NT2/D1 (cell line): ENCODE measurements at places on chromosomes 13 and 19.

DNA sequence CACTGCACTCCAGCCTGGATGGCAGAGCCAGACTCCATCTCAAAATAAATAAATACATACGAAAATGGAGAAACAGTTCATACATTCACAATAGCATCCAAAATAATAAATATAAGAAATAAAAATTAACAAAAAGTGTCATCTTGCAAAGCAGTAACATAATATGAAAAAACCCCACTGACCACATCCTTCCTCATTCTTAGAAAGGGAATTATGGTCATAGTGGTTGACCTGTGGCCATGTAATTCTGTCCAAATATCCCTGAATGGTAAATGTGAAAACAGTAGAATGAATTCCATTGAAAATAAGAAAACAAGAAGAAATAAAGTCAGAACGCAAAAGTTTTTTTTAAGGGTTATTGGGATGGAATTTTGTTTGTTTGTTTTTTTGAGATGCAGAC is 7.0 kb upstream of the CDC42EP5 start:
- DNase-seq = no peak

- no peak for DNase-seq
Observed at GRCh38 chr19:38891771-38892170, 7.6 kb downstream of the SIRT2 start.

DNA sequence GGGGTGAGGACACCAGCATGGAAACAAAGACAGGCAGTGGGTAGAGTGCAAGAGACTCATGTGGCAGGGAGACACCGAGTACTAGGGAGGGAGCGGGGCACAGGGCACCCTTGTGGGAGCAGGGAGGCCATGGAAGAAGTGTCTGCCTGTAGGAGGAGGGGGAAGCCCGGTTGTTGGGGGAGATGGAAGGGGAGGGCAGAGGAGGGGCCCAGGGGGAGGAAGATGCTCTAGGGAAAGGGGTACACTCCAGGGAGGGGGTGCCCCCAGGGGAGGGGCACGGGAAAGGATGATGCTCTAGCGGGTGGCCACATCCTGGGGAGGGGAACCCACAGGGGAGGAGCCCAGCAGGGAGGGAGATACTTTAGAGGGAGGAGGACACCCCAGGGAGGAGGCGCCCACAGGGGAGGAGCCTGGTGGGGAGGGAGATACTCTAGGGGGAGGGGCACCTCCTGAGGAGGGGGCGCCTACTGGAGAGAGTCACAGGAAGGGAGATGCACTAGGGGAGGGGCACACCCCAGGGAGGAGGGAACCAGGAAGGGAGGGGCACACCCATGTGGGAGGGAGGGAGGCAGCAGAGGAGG is 24.9 kb downstream of the CPAMD8 start:
- no peak for DNase-seq

- DNase-seq = no peak
Observed at GRCh38 chr13:72005455-72005854, 138.5 kb upstream of the DACH1 start.

GRCh38 chr19:55579766-55580621 is 654 bp downstream of the ZNF579 start:
- DNase-seq = no peak

- DNase-seq = peak; percentile 50
Observed at GRCh38 chr19:6674868-6675305, 4.9 kb upstream of the TNFSF14 start.

- no peak for DNase-seq
Observed at GRCh38 chr13:88601949-88602348, 930.8 kb downstream of the SLITRK5 start.

- DNase-seq = no peak
Observed at GRCh38 chr19:6450166-6450565, 9.4 kb downstream of the SLC25A23 start.

DNA sequence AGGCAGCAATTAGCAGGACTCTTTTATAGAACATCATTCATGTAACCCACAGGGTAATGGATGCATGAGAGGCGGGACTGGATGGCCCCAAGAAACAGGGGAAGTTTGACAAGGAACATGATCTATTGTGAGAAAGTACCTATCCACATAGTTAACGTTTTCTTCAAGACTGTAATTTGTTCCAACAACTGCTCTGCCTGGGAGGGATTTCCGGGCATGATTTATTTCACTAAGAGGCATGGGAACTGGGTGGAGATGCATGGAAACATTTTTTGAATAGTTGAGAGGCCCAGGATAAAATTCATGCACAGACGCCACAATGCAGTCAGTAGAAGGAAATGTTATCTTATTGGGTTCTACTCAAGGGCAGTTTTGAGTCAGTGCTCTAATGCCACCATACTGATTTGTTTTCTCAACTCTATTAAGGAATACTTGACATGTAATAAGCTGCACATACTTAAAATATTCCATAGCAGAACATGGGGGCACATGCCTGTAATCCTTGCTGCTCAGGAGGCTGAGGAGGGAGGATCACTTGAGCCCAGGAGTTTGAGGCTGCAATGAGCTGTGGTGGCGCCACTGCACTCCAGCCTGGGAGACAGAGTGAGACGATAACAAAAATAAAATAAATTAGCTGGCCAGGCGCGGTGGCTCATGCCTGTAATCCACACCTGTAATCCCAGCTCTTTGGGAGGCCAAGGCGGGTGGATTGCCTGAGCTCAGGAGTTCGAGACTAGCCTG is 9.9 kb upstream of the ATG4D start:
- no peak for DNase-seq

DNA sequence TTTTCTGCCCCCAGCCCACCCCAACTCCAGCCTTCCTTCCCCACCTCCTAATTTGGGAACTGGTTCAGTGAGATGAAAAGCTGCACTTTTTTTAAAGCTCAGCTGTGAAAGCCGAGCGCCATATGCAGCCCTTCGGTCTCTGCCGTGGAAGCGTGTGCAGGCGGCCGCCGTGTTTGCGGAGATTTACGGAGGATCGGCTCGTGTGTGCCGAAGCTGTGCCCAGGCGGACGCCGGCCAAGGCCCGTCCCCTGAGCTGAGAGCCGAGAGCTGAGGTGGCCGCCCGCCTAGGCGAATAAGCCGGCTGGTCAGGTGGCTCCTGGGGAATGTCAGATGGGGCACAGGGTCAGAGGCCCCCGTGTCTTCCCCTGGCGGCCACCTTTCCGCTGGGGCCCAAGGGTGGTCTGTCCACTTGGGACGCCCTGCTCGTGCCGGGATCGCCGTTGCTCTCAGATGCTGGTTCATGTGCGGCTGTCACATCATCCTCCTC is 78.7 kb downstream of the ZNF536 start:
- DNase-seq = no peak

DNA sequence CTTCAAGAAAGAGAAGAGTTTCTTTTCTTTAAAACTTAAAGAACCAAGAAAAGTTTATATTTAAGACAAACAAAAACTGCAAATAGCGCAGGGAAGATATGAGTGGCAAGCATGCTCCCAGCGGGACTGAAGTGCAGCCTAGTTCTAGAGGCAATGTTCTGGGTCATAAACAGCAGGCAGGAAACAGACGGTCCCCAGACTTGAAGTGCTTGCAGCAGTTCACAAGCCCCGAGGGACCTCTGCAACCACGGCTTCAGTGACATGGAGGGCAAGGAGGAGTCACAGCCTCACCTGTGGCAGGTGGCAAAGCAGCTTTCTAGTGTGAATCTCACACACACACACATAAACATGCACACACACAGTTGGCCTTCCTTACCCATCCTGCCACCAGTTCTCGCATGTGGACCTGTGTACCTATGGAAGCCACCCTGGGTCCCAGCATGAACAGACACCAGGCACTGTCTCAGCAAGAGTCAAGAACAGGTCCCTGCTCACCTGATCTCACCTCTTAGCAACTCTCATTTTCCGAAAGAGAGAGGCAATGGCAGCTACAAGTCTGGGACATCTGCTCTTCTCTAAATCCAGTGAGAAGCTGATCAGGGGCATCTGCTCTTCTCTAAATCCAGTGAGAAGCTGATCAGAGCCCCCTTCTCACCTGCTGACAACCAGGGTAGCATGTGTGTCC is 162.0 kb downstream of the EFNB2 start:
- DNase-seq = no peak

- DNase-seq = no peak
Observed at GRCh38 chr19:15245370-15246197, 13.3 kb upstream of the EPHX3 start.

DNA sequence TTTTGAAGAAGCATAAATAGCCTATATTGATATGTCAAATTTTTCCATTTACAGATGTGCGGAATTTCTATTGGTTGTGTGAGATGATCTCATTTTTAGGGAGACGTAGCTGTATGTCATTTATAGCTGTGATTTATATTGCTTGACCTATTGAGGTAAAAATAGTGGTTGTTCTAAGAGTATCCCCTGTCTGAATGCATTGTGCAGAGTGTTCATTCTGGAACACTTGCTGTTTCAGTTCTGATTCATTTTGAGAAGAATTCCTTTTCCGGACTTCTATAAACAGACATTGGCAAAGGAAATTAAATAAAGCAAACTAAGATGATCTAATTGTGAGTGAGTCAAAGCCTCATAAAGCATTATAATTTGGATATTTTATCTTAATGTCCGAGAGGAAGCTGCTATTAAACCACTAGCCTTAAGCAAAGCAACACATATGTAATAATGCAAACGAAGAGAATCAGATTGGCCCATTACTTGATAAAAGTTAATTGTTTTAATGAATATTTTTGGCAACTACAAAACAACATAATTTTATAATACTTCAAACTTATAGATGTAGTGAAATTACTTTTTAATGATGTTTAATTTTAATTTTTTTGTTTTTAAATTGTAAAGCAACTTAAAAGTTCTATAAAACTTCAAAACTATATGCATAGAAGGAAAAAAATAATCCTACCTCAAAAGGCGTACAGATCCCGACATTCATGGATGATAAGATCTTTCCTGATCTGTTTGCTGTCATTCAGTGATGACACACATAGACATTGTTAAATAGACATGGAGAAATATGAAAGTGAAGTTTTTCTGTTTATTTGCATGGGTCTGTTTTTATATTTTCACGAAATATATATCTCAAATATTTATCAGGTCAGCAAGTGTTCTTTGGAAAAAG is 942.6 kb upstream of the SLC10A2 start:
- no peak for DNase-seq

DNA sequence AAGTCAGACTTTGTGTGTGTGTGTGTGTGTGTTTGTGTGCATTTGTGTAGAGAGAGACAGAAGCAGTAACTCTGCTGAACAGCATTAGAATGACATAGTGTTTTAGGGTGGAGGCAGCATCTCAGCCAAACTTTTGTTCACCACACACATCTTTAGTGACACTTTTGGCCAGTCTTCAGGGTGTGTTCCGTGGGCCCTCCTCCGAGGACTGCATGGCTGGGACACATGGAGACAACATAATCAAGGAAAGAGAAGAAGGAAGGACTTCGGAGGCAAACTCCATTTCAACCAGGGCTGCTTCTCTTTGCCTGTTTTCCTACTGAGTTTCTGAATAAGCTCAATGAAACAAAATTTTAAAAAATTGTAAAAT is 205.1 kb downstream of the LHFPL6 start:
- no peak for DNase-seq

DNA sequence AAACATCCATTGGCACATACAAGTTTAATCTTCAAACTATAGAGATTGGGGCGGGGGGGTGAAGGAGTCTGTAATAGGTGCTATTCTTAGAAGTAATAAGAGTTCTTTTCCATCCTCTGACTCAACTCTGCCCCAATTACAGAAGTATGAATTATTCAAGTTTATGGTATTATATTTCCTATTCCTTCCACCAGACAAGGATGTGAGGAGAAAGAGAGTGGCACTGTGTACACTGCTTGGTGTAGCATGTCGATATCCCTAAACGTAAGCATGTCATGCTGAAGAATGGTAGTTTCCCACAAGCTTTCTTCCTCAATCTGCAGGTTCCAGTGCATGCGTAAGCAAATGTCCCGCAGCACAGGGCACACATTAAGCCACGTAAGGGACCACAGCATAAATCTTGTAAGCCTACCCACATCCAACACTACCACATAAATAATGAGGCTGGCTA is 14.1 kb downstream of the BRD4 start:
- DNase-seq = no peak

DNA sequence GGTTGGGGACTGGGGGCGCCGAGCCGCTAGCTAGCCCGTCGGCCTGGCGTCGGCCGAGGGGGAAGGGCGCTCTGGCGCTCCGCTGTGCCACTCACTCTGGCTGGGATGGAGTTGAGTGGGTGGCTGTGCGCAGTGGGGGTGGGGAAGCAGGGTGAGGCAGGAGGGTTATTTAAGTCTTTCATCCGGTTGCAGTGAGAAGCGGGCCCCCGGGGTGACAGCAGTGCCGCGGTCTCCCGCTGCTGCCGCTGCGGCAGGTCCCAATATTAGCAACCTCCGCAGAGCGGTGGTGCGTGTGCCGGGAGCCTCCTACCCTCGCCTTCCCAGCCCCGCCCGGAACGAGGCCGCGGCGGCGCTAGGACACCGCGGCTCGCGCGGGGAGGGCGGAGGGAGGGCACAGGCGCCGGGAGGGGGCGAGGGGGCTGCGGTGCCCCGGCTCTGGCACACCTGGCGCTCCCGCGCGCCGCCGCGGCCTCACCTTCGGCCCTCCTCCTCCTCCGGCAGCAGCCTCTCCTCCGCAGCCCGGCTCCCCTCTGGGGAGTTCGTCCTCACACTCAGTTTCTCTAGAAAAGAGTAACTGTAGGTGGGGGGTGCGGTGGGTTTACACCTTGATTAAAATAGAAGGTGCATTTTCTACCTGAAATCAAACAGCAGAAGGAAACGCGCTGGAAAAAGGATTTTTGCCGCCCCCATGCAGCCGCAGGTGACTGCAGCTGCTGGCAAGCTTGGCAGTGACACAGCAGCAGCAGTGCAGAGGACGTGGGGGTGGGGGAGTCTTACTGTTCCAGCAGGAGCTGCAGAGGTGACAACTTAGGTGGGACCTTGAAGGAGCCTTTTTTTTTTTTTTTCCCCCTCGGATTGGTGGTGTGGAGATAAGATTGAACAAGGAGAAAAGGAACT is 4.5 kb downstream of the FGF9 start:
- DNase-seq = no peak

- no peak for DNase-seq
Observed at GRCh38 chr19:8083141-8083540, 30.6 kb downstream of the CCL25 start.

DNA sequence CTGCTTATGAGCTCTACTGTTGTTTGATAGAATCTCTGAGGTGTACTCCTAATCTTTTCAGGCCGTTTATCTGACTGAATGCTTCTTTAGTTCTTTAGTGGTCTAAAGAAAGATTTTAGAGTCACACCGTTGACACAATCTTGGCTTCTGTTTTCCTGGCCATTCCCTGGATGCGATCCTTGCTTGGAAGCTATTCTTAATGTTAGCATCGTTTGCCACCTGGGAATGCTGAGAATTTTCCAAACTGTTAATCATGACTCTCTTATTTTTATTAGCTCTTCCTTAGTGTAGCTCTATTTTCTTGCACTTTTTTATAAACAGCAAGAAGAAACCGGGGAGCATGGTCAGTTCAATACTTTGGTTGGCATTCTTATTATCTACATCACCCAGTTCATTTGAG is 281.0 kb upstream of the PCDH20 start:
- DNase-seq = no peak

DNA sequence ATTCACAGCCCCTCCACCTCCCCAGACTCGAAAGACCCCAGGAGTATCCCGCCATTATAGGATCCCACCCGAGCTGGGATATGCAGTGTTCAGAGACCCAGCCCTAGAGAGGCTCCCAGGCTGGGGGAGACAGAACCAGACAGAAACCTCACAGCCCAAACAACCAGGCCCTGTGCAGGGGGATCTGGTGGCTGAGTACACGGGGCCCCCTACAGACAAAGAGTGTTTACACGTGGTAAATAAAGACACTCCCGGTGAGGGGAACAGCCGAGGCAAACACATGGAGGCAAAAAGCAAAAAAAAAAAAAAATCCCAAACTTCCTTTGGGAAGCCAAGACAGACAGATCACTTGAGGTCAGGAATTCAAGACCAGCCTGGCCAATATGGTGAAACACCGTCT is 25.1 kb downstream of the TINCR start:
- DNase-seq = no peak
